ENCODE measurements at places on chromosomes 1 and 21.
A peak's percentile ranks its signal among the peaks of the same experiment; 100 is the strongest.

DNA sequence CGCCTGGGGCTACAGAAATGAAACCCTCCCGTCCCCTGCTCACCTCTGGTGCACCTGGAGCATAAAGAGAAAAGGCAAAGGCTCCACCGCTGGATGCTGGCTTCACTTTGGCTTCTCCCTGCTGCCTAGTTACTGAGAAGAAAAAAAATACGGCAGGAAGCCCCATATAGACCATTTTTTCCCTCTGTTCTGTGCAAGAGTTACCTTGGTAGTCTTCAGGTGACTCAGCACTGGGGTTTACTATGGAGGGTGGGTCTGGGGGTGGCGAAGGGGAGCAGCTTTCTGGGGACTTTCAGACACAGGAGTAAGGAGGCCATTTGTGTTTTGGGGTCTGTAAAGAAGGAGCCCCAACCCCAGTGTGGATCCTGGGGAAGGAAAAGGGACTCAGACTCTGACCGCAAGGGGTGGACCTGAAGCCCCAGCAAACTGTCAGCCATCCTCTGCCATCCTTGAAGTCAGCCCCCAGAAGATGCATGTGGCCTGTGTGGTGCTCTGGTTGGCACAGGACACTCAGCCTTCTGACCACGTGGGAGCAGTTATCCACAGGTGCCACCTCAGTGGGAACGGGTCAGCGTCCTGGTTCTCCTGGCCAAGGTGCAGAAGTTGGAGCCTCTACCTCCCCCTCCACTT is 25.9 kb upstream of the EPS8L3 start:
- DNase-seq: no peak

GRCh38 chr1:37360011-37360410 is 114.4 kb upstream of the ZC3H12A start:
- no peak for DNase-seq

GRCh38 chr1:67937651-67938050 is 104.4 kb upstream of the GNG12 start:
- DNase-seq: no peak

- DNase-seq: no peak
Measured at GRCh38 chr1:215507119-215507518, 60.0 kb upstream of the KCTD3 start.

GRCh38 chr1:56045477-56045876 is 533.9 kb downstream of the PLPP3 start:
- DNase-seq: no peak

DNA sequence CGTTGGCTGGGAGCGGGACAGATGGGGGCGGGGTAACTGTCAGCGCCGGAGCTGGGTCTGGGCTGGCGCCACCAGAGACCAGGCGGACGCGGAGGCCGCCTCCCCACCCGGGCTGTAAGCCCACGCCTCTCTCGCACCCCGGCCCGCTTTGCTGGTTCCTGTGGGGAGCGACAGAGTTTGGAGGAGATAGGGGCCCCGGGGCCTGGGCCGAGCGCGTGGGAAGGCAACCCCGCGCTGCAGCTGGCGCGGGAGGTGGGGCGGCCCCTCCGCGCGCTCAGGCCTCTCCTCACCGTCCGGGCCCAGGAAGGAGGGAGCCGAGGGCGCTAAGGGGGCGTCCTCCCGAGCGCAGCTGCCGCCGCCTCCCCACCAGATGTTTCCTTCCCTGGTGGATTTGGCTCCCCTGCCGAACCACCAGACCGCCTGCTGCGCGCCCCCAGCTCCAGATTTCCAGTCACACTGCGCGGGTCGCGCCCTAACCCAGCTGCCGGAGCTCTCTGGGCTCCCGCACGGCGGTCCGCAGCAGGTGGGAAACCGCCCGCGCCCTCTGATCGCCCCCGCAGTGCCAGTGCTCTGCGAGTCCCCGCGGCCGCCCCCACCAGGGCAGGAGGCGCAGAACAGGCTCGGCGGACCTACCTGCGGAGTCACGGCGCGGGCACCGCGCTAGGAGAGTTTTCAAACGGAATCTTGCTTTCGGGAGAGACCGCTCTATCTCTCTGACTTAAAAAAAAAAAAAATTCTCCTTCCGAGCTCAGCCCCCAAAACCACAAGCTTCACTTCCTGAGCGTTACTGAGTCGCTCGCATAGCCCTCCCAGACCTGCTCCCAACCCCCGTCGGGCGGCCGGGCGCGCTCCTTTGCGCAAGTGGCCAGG is 1.1 kb downstream of the GFI1 start:
- DNase-seq: peak; percentile 83

DNA sequence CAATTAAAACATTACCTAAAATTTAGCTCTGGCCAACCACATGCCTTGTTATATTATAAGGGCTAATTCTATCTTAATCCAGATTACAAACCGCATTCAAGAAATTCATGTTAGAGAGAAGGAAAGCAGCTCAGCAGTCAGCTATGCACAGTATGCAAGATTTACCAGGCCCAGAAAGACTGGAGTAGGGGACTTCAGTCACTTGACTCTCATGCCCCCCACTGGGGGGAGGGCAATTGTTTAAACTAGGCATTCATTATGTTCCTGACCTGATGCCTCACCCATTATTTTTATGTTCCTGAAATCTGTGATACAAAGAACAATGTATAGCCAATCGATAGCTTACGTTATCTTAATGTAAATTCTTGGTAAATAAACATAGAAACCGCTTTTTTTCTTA is 96.9 kb downstream of the ZNF644 start:
- DNase-seq: no peak

DNA sequence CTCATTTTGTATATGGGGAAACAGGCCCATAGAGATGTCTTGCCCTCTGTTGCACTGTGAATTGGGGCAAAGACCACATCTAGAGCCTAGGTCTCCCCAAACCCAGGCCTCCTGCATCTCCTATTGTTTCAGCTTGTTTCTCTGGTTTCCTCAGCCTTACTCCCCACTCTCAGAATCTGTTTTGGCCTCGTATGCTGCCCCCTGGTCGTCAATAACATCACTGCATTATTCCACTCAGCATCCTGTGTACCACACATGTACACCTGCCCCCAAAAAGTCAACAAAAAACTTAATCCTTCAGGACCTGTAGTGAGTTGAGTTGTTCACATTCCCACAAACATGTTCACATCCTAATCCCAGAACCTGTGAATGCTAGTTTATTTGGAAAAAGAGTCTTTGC is 184.8 kb downstream of the BRINP2 start:
- DNase-seq: no peak

DNA sequence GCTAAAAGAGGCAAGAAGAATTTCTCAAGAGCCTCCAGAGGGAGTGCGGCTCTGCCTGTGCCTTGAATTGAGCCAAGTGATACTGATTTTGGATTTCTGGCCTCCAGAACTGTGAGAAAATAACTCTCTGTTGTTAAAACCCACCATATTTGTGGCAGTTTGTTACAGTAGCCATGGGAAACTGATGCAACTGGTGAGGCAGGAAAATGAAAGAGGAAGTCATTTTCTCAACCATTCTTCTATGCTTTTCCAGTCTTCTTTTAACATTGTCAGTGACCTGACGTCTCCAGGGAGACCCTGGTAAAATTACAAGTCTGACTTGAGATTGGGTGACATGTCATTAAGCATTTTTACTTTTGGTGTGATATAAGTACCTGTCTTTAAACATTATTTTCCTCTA is 5.8 kb downstream of the OR6P1 start:
- no peak for DNase-seq

DNA sequence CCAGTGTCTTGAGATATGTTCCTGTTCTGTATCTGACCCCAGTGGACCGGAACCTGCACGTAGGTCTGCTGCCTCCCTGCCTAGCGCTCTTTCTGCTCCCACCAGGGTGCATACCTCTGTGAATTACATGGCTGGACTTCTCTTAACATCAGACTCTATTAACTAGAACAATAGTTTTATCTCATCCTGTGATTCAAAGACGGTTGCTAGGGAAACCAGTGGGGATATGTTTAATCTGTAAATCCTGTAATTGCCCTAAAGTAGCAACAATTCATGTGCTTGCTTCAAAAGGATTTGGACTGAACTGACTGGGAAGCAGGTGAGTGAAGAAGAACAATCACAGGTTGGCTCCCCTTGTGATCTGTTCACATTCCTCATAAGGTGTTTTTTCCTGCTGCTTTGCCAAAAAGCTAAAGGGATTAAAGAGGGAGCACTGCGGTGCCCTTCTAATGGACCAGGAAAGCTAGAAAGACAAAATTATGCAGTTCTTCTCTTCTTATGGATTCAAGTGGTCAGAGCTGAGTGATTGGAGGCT is 52.7 kb upstream of the DIRAS3 start:
- DNase-seq: no peak

DNA sequence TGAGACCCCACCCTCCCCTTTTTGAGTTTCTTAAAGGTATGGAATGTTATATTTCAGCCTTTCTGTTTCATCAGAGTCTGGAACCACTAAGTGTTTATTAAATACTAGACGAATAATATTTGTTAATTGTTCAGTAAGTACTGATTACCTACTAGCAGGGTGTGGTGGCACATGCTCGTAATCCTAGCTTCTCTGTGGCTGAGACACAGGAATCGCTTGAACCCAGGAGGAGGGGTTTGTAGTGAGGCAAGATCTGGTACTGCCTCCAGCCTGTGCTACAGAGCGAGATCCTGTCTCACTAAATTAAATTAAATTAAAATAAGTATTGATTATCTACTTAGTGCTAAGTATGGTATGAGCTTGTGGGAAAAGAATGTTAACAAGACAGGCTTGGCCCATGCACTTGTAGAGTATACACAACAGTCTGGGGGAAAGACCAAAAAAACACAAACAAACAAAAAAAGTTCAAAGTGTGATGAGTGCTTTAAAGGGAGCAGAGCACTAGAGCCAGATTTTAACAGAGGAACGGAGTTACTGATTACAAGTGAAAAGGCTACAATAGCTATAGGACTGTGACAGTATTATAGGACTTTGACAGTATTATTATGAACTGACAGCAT is 2.4 kb downstream of the CEPT1 start:
- DNase-seq: no peak

GRCh38 chr1:199774433-199775089 is 252.9 kb upstream of the NR5A2 start:
- DNase-seq: no peak

DNA sequence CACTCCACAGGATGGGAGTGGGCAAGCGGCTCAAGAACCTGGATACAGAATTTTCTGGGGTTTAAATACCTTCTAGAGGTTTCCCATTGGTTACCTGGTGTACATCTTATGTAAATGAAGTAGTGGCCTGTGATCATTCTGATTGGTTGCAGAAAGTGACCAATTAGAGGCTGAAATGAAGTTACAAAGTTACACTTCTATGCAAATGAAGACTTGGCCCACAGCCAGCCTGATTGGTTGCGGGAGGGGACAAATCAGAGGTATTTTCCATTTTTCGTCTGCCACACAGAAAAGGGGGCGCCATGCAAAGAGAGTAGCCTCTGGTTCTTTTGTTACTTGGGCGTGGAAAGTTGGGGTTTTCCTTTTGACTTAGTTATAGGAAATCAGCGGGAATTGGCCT is 8.9 kb downstream of the KCNAB2 start:
- DNase-seq: no peak

DNA sequence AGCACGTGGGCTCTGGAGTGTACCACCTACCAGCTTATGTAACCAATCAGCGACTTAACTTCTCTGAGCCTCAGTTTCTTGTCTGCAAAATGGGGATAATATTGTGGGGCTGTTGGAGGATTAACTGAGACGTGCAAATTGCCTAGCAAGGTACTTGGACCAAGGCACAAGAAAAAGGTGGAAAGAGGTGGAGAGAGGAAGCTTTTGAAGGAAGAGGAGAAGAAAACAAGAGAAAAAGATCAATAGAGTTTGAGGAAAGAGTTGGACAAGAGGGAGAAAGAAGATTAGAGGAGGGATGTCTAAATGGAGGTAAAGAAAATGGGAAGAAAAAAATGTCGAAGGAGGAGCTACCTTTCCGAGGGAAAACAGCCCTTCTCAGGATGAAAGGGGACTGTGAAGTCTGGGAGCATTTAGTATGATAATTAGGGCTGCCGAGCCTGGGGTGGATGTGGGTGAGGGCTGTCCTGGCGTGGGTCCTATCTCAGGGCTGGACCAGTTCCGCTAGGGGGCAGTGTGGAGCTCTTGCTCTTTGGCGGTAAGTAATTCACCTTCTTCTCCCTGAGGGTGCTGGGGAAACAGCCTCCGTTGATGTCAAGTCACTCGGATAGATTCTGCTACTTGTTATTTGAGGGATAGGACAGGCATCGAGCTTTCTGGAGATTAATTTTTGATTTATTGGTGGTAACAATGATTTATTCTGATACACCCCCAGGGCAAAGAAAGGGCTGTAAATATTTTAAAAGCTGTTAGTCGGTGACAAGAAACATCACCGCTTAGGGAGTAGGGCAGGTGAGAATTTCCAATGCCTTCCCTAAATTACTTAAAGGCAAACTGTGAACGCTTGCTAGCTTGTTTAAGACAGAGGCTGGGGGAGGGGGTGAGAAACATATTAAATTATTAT is 79.0 kb upstream of the NFASC start:
- DNase-seq: peak; percentile 82

DNA sequence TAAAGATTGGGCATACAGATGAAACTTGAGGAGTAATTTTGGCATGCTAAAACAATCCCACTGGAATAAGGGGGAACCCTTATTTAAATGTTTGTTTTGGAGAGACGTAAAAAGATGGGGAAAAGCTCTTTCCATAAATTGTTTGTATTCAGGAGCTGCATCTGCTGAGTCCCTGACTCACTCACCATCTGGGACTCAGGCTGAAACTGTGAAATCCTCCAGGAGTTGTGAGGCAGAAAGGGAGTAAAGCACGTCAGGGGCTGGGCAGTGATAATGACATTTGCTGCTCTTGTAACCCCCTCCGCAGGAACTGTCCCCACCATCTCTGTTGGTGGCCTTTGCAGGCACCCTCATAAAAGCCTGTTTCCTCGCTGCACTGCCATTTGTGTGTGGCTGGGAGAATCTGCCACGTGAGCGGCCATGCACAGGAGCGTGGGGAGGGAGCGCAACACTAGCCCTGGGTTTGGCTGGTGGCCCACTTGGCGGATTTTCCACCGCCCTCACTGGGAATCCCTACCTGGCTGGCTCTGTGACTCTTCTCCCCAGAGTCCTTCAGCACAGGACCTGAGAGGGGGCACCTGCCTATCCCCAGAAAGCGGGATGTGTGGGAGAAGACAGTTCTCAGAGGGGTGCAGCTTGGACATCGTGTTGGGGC is 45.3 kb downstream of the ZSCAN20 start:
- DNase-seq: no peak

DNA sequence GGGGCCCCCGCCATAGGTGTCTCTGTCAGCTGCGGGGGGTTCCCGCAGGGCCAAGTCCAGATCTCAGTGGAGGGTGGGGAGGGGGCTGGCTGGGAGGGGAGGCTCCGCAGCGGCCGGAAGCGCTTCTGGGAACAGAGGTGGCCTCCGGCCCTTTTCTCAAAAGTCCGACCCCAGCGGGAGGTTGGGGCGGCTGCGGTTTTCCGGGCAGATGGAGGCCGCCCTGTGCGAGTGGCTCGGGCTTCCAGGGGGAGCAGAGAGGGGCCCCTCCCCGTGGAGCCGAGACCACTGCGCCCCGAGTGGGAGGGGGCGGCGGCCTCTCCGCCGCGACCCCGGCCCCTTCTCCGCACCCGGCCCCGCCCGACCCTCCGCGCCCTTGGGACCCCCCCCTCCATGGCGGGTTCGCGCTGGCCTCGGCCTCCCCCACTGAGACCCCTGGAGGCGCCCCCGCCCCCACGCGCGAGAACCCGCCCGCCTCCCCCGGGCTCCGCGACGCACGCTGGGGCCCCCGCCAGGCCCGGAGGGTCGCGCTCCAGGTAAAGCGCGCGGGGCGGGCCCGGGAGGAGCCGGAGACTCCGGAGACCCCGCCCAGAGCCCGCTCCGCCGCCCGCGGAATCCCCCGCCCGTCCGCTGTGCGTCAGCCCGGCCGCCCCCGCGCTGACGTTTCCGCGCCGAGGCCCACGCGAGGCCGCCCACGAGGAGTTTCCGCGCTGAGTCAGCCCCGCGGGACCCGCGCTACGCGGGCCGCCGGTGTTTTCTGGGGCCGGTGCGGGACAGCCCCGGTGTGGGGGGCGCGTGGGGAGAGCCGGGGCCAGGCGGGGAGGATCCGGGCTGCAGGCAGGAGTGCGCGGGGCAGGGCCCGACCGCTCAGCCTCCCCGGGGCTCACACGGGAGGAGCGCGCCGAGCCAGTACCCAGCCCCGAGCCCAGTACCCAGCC is 5.2 kb downstream of the TNFRSF18 start:
- DNase-seq: peak; percentile 94
